ENCODE measurements at places on chromosomes 2 and 18.

DNA sequence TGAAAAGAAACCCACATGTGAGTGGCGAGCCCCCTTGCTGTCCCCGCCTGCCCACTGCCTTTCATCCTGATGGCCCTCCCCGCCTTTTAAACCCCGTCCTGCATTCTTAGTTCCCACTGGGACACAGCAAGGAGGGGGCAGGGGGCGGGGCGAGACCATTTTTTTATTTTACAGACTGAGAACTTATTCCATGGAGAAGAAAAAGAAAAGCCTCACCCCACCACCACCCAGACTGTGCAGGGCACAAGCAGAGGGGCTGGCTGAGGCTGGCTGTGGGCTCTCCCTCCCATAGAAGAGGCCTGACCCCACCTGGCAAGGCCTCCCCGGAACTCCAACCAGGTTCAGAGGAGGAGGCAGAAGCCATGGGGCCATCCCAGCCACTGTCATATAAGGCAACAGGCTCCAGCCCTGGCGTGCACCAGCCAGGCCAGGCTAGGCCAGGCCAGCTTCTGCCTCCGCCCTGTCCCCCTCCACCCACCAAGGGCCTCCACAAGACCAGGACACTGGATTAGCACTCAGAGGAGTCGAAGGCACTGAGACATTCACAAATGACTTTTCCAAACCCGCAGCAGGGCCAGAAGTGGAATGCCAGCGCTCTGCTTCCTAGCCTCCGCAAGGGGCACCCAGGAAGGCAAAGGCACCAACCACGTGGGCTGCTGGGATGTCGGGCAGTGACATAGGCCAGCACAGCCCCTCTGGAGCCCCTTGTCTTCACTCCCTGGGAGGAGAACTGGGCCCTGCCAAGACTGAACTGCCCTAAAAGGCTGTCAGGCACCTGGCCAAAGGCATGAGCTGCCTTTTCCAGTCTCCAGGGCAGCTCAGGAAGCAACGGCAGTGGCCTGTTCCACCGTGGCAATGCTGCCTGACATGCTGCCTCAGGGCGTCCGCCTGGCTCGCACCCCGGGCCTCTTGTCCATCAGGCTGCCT, 37.5 kb upstream of the SEMA4C start:
- DNase-seq, result no peak

DNA sequence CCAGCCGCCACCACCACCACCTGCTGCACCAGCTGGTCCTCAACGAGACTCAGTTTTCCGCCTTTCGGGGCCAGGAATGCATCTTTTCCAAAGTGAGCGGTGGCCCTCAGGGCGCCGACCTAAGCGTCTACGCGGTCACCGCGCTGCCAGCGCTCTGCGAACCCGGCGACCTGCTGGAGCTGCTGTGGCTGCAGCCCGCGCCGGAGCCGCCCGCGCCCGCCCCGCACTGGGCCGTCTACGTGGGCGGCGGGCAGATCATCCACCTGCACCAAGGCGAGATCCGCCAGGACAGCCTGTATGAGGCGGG, 1.6 kb downstream of the LRATD1 start:
- DNase-seq, result no peak

DNA sequence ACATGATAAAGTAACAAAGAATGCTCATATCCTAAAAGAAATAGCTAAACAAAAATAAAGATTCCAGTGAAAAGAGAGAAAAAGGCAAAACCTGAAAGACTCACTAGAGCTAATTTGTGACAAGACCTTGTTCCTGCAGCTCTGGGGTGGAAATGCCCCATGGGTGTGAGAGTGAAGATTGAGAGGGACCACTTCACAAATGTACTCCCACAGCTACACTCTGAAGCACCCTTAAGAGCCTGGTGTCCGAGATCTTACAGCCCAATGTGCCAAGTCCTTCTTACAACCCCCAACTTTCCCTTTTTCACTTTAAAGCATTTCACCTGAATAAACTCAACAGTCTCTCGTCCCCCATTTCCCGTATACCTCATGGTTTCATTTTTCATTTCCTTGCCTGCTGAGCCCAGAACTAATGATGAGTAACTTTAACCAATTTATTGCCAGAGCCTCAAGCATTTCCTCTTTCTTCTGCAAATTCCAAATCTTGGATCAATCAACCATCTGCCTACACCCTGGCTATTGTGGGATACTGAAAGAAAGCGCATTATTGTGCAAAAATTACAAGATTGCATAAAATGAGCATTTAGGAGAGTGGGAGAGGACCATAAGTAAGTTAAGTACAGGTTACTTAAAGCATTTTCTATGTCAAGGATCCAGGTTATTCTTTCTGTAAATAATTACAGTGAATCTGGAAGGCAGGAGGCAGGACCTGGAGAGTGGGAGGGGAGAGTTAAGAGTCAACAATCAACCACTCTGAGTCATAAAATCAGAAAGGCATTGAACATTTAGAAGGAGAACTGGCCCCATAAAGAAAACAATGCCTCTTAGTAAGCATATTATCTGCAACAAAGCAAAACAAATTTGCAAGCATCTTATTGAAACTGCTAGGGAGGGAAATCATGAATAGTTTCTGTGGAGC, 804.4 kb upstream of the CELF4 start:
- DNase-seq, result no peak

- DNase-seq, result no peak
These were observed 67.4 kb downstream of the GYPC start for GRCh38 chr2:126723281-126723815.

GRCh38 chr2:129443235-129443864, 536.1 kb upstream of the RAB6C start:
- DNase-seq, result no peak

DNA sequence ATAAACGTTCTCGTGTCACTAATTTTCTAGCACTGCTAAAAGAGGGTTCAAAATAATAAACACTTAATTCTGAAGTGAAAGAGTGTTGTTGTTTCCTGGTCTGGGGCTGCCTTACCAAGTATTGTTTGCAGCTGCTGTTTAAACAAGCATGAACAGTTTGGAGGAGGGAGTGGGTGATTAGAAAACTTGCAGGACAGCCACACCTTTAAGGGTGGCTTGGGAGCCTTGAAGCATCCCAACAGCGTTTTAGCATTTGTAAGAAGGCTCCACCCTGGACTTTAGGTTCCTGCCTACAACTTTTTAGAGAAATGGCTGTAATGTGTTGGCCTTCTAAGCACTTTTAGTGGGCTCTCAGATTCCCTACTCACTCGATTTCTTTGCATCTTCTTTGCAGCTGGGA, 371.6 kb downstream of the TGIF1 start:
- no peak for DNase-seq

DNA sequence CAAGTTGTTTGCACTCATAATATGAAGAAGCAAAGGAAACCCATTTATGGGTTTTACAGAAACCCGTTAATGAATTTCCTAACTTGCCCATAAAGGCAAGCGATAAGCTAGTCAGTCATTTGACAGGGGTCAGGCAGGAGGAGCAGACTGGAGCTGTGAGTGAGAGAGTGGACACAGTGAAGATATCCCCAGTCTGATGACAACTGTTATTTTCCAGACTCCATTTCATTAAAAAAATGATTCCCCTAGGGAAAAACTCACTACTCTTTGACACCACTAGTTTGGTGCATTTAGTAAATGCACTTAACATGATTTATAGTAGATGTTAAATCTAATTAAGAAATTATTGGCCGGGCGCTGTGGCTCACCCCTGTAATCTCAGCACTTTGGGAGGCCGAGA, 80.8 kb downstream of the TGIF1 start:
- no peak for DNase-seq

- no peak for DNase-seq
These were observed 3.6 kb downstream of the ZAP70 start for GRCh38 chr2:97716695-97717612.

DNA sequence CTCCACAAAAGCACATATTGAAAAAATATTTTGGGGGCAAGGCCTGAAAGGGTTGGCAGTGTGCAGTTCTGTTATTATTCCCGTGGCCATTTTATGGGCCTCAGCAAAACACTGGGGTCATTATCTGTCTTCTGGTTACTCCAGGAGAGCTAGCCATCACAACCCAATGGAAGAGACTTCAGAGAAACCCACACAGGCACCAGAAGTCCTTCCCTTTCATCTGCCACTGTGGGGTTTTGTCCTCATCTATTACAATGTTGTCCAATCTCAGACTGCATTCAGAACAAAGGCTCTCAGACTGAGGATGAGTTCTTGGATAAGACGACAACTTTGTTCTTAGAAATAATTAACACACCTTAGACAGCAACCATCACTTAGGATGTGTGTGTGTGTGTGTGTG, 98.4 kb downstream of the PIEZO2 start:
- DNase-seq, result no peak

DNA sequence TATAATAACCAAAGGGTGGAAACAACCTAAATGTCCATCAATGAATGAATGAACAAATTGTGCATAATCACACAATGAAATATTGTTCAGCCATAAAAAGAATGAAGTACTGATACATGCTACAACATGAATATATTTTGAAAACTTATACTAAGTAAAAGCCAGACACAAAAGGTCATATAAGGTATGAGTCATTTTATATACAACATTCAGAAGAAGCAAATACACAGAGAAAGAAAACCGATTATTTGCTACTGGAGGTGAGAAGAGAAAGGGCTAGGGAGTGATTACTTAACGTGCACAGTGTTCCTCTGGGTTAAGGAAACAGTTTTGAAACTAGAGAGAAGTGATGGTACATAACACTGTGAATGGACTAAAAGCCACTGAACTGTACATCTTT, 105.3 kb downstream of the GORASP2 start:
- no peak for DNase-seq

Data from CD4-positive, alpha-beta T cell treated with Interleukin-17A for 4 hours (primary cell).